Lung microvascular endothelial cell (primary cell): ENCODE measurements at places on chromosomes 16 and 17.
A peak's percentile ranks its signal among the peaks of the same experiment; 100 is the strongest.

DNA sequence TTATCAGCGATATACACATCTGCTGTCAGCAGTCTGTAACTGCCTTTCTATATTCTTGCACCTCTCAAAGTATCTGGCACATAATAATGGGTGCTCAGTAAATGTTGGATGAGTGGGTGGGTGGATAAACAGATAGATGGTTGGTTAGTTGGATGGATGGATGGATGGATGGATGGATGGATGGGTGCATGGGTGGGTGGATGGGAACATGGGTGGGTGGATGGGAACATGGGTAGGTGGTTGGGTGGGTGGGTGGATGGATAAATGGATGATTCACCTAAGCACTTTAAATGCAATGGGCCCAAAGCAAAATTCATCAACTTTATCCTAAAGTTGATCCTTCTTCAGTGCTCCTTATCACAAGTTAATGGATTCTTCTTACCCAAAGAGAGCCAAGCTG, 48.6 kb downstream of the HELZ start:
- no peak for DNase-seq

- DNase-seq: no peak
Observed at GRCh38 chr17:74754832-74755231, 6.4 kb downstream of the NHERF1 start.

DNA sequence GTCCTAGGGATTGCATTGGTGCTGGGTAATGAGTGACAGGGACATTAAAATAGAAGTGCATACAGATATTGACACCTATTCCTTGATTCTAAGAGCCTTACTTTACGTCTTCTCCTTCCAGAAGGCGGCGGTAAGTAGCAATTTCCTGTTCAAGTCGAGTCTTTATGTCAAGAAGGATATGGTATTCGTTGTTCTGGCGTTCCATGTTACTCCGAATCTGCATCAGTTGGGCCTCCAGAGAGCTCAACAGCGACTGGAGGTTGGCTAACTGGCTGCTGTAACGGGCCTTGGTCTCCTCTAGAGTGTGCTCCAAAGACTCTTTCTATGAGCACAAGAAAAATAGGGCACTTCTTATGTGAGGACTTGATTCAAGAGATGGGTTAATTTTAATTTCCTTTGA, 7.0 kb downstream of the KRT20 start:
- no peak for DNase-seq

- DNase-seq: no peak
Observed at GRCh38 chr17:41118721-41119120, 548 bp upstream of the KRTAP4-11 start.

DNA sequence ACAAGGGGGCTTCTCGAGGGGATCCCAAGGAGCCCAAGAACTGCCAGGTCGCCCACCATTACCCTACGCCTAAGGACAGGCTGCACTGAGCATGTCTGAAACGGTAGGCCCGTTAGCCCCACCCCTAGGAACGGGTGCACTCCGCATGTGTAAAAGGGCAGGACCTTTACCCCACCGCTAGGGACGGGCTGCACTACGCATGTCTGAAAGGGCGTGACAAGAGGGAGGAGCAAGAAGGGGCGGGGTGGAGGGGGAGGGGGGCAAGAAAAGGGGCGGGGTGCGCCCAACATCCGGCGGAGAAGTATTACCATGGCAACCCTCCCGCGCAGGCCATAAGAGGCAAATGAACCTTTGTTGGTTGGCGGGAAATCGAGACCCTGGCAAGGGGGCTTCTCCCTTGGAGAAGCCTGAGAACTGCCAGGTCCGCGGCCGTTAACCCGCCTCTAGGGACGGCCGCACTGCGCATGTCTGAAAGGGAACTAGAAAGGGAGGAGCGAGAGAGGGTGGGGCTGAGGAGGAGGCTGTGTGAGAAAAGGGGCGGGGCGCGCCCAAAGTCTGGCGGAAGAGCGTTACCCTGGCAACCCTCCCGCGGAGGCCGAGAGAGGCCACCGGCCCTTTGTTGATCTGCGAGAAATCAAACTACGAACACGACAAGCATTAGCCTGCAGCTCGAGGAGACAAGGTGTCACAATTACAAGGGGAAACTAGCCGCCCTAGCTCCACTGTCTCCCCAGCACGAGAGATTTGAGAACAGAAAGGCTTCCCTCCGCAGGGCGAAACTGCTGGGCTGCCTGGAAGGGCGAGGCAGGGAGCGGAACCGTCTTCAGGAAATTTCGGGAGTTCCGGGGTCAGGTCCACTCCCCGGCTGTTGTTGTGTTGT, 2046.8 kb downstream of the TP53TG3F start:
- DNase-seq: no peak

GRCh38 chr16:88719267-88719932, 13.1 kb downstream of the CTU2 start:
- DNase-seq: no peak

- no peak for DNase-seq
Observed at GRCh38 chr16:21224800-21225199, 8.7 kb upstream of the ANKS4B start.

- no peak for DNase-seq
Observed at GRCh38 chr16:2471653-2472487, 773 bp downstream of the NTN3 start.

- no peak for DNase-seq
Observed at GRCh38 chr16:2150418-2151187, 2.2 kb downstream of the RAB26 start.

- DNase-seq: no peak
Observed at GRCh38 chr16:69243479-69243878, 56.5 kb downstream of the SNTB2 start.

DNA sequence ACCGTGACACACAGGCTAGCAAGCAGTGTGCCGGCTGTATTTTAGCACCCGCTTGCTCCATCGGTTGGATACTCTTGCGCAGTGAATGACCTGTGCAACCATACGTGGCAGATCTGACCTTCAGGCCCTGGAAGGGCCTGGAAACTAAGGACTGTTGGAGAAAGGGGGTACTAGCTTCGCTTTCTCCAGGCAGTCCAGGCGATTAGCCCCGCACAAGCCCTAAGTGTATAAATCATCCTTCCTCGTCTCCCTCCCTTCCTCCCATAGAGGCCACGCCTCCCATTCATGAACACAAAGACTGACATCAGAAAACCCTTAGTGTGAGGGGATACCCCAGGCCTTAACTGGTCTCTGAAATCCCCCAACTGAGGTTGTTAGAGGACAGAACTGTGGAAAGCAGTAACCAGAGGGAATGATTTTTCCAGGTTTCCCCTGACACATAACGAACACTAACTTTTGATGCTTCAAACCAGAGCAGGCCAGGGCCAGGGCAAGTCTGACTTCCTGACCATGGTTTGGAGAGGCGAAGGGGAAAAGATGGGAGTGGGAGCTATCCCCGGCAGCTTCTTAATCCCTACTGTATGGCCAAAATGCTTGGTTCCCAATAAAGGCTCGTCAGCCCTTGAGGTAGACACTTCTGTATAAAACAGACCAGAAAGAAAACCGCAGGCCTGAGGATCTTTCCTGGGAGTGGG, 1.4 kb upstream of the DYNLL2 start:
- no peak for DNase-seq

- no peak for DNase-seq
Observed at GRCh38 chr17:19391432-19391831, 4.4 kb upstream of the MFAP4 start.

GRCh38 chr17:72150632-72151460, 30.0 kb downstream of the SOX9 start:
- DNase-seq: no peak

GRCh38 chr16:12735805-12736204, 67.9 kb downstream of the CPPED1 start:
- no peak for DNase-seq

DNA sequence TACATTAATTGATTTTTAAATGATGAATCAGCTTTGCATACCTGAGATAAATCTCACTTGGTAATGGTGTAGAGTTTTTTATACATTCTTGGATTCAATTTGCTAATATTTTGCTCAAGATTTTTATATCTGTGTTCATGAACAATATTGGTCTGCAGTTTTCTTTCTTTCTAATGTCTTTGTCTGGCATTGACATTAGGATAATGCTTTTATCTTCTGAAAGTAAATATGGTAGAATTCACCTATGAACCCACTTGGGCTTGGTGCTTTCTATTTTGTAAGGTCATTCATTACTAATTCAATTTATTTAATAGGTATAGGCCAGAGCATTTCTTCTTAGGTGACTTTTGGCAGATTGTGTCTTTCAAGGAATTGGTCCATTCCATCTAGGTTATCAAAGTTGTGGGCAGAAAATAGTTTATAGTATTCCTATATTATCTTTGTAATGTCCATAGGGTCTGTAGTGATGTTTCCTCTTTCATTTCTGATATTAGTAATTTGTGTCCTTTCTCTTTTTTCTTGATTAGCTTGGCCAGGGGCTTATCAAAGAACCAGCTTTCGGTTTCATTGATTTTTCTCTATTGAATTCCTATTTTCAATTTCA, 45.6 kb downstream of the NACA2 start:
- DNase-seq: no peak

- DNase-seq: peak; percentile 20
Observed at GRCh38 chr16:23694644-23695373, 16.1 kb downstream of the PLK1 start.

GRCh38 chr16:79843145-79843544, 242.6 kb upstream of the MAF start:
- DNase-seq: no peak

GRCh38 chr17:8935191-8935590, 30.3 kb downstream of the PIK3R5 start:
- no peak for DNase-seq

DNA sequence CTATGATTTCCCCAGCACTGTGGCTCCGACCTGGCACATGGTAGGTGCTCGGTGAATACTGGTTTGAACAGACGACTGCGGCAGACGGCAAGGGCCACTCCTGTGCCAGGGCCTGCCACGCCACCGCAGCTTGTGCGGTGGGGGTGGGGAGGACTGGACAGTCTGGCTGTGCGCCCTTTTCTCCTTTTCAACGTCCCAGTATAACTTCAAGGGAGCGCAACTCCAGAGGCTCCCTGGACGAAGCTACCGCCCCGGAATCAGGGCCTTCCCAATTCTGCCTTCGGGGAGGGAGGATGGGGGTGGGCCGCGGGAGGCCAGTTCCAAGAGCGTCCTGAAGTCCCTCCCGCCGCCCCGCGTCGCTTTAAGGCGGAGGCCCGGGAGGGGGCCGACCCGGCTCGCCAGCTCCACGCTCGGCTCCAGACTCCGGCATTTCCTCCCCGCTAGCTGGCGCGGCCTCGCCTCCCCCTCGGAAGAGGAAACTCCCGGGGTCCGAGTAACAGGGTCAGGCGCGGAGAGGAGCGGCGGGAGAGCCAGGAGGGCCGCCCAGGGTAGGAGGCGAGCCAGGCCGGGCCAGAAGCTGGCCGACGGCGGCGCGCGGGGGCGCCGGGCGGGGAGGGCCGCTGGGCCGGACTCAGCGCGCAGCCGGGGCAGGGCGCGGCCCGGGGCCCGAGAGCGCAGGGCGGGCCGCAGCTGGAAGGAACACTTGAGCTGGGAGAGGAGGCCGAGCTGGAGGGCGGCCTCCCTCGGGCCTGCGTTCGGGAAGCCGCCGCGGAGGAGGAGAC, at the start of gene ITPRIPL2:
ITPRIPL2 (plus strand) TSS at position 388 of the 782 bp plus-strand sequence. CDS start 498 bp downstream, outside the sequence.
- DNase-seq: peak; percentile 69

DNA sequence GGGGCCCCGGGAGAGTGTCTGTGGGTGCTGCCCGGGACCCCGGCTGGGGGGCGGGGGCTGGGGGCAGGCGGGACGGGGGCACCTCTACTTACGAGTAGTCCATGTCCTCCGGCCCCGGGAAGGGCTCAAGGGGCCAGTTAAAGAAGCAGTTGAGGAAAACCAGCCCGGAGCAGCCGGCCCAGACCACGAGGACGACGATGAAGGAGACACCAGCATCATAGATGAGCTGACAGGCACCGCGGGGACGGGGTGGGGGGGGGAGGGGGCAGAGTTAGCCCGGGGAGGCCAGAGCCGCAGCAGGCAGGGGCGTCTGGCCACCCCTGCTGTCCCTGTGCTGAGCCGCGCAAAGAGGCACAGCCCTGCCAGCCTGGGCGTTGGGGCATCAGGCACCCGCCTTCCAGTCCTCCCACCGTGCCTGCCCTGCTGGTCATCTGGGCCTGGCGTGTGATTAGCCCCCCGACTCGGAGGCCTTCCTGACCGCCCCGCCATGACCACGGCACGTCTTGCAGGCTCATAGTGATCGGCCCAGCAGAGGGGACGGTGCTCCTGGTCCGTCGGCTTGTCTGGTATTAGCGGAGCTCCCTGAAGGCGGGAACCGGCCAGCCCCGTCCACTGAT, 29.0 kb upstream of the PITPNA start:
- DNase-seq: no peak

GRCh38 chr17:55433029-55433628, 11.5 kb upstream of the MMD start:
- DNase-seq: peak; percentile 16

DNA sequence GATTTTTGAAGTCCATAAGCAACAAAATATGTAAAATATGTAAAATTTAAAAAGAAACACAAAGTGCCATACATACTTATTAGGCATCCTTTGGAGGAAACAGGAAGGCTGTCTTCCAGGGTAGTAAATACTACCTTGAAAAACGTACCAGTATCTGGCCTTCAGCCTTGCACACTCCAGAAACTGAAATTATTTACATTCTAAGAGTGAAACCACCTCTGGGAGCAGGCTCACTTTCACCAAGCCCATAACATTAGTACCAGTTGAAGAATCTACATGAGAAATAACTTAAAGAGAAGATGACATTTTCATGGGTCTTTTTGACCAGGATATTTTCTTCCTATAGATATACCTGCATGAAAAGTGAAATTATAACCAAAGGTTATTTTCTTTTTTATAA, 6.4 kb downstream of the KRTAP9-1 start:
- DNase-seq: no peak
